ENCODE measurements at places on chromosomes 2 and 18.

GRCh38 chr2:54939446-54940118 lies 110.7 kb downstream of the RTN4 start:
- DNase-seq, result no peak

DNA sequence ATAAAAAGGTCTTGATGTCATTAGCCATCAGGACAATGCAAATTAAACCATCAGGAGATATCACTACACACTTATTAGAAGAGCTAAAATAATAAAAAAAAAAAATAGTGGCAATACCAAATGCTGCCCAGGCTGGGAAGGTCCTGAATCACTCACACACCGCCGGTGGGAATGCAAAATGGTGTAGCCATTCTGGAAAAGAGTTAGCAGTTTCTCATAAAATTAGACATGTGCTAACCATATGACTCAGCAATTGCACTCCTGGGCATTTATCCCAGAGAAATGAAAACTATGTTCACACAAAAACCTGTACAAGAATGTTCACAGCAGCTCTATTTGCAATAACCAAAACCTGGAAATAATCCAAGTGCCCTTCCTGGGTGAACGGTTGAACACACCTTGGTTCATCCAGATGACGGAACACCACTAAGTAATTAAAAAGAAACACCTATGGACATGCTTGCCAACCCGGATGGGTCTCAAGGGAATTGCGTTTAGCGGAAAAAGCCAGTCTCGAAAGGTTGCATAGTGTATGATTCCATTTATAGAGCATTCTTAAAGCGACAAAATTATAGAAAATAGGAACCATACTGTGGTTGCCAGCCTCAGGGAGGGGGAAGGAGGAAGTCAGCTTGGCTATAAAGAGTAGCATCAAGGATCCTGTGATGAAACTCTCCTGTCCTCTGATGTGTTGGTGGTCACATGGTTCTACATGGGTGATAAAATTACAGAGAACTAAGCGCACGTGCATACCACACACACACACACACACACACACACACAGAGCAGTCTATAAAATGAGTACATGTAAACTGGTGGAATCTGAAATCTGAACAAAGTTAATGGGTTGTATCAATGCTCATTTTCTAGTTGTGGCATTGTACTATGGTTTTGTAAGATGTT lies 4.6 kb downstream of the MBP start:
- DNase-seq, result no peak

GRCh38 chr2:173684896-173685459 lies 280.2 kb downstream of the SP3 start:
- no peak for DNase-seq

DNA sequence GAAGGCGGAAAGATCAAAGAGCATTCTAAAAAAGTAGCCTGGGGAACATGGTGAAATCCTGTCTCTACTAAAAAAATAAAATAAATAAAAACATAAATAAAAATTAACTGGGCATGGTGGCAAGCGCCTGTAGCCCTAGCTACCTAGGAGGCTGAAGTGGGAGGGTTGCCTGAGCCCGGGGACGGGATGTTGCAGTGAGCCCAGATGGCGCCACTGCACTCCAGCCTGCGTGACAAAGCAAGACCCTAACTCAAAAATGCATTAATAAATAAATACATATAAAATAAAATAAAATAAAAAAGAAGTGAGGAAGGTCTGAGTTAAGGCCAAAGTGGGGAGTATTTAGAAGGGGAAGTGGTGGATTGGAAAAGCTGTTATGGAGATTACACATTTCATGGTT lies 1.3 kb upstream of the PSMD14 start:
- DNase-seq, result no peak

DNA sequence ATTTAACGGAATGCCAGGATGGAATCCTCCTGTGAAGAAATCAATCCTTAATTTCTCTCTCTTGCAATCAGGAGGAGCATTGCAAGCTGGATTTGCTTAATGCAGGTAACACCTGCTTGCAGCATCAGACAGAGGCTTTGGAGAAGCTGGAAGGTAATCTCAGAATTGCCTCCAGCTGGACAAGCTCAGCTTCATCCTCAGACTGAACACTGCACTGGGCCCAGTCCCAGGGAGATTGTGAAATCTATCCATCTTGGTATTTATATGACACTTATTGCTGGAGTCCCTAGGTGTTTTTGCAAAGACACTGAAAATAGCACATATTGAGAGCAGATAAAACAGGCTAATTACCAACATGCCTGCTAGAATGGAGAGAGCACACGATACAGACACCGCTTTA lies 179.4 kb upstream of the SESTD1 start:
- no peak for DNase-seq

DNA sequence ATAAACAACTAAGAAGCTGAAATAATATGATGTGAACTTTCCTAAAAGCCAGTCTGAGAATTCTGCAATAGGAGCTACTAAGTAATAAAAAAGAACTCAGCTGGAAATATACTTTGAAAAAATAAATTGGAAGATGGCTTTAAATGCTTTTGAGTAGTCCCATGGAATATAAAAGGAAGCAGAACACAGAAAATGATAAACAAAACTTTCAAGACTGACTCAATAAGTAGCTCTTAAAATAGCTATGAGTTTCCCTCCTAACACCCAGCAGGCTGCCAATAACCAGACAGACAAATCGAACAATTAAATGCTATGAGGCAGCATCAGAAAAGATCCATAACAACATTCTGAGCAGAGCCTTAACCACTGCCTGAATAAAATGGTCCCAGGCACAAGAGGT lies 319.9 kb downstream of the DPP10 start:
- no peak for DNase-seq

- no peak for DNase-seq
Measured at GRCh38 chr18:55763805-55764204, 175.8 kb upstream of the TCF4 start.

DNA sequence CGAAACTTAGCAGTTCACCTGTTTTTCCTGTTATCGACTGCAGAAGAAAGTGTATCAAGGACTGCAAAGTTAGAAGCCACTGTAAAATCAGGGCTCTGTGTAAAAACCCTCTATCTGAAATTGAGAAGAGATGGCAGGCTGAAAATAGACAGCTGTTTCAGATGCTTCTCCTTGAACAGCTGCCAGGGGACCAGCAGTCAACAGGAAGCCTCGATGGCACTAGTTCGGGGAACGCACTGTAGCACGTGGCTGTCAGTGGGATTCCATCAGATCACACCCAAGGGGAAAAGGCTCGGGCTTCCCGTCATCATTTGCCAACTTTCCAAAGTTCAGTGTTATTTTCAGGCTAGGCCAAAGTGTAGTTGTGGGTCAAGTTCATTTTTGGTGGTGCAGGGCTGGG lies 316.9 kb downstream of the TXNL1 start:
- no peak for DNase-seq

GRCh38 chr2:226680719-226681118 lies 118.9 kb downstream of the IRS1 start:
- DNase-seq, result no peak

GRCh38 chr2:66428986-66429612 lies 5.8 kb upstream of the MEIS1 start:
- no peak for DNase-seq

DNA sequence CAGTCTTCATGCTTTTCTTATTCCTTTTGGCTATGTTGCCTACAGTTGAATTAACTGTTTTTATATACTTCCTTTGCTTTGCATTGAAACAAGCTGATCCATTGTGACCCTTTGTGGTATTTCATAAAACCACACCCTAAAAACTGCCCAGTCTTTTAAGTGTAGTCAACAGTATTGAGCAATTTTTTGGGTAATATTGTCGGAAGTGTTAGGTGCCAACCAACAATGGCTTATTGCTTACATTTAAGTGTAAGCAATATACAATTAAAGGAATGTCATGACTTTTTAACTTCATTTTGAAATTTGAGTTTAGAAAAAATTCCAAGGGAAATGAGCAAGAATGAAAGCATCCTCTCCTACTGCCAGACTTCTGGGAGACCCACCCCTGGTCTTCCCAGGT lies 174.1 kb downstream of the NEDD4L start:
- no peak for DNase-seq
